ENCODE measurements at places on chromosomes 6 and 20. TPM values are rescaled to one million over a fixed set of nuclear protein-coding genes. Genes with fewer than 3 reads are reported as not detected.

DNA sequence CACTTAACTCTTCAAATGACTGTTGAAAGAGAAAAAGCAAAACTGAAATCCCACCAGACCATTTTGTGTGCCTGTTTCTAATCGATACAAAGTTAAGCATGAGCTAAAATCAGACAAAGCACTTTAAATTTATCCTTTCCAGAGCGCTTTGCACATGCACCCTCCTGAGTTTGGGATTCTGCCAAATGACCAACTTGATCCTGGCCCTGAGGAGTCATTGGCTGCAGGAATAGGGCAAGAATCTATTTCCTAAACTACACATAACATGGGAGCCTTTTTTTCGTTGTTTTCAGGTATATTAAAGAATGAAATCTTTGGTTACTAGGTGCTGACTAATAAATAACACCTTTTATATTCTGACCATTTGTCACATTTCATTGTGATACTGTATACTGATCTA lies 23.8 kb upstream of the MTHFD1L start:
- no peaks in the 10 kb centered on the region for H3K36me3 ChIP-seq
- no peak overlapping the region for H3K27ac ChIP-seq
- no peaks in the 10 kb centered on the region for H3K27me3 ChIP-seq

TRDN gene
- total RNA-seq: 0.96 TPM

DNA sequence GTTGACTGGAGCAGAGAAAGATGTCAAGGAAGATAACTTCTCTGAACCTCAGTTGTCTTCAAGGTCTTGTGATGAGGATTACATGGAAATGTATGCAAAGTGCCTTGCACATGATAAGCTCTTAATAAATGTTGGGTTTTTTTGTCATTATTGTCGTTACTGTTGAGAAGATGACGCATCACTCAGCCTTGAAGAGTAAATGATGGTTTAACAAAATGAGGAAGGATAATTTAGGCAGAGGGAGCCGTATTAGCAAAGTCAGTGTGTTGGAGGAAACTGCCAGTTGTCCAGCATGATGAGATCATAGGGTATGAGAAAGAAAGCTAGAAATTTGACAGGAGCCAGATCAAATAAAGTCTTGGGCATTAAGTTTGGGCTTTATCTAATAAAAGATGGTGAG lies 8.8 kb upstream of the SUPT3H start:
- H3K27me3 ChIP-seq: no peaks in the 10 kb centered on the region
- no peaks in the 10 kb centered on the region for H3K4me1 ChIP-seq
- no peak overlapping the region for H3K4me3 ChIP-seq
- no peak overlapping the region for H3K27ac ChIP-seq
- no peaks in the 10 kb centered on the region for H3K36me3 ChIP-seq

- H3K36me3 ChIP-seq: no peaks in the 10 kb centered on the region
- no peak overlapping the region for H3K27ac ChIP-seq
- DNase-seq: no peak
Observed at GRCh38 chr6:3458706-3459421, 2.0 kb upstream of the SLC22A23 start.

DNA sequence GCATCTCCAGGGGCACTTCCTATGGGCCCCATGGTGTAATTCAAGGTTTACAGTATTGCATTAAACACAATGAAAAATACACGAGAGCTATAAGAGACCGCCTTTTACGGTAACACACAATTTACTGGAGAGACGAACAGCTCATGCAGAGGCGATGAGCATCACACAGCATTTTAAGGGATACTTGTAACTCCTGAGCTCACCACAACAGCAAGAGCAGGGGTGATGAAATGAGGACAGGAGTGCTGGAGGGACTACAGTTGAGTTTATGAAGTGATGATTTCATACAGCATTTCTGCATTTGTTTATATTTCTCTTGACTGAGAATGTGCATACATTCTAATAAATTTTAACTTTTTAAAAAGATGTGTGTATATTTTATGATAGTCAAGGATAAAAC lies 113.9 kb downstream of the WDR27 start:
- no peak for DNase-seq
- no peaks in the 10 kb centered on the region for H3K36me3 ChIP-seq
- H3K4me1 ChIP-seq: no peaks in the 10 kb centered on the region
- no peak overlapping the region for H3K4me3 ChIP-seq
- H3K27ac ChIP-seq: no peak overlapping the region

SLC22A2 gene
- total RNA-seq: not detected

NRN1 gene
- total RNA-seq: 24.6 TPM

KCNK17 gene
- 0.16 TPM for total RNA-seq

DNA sequence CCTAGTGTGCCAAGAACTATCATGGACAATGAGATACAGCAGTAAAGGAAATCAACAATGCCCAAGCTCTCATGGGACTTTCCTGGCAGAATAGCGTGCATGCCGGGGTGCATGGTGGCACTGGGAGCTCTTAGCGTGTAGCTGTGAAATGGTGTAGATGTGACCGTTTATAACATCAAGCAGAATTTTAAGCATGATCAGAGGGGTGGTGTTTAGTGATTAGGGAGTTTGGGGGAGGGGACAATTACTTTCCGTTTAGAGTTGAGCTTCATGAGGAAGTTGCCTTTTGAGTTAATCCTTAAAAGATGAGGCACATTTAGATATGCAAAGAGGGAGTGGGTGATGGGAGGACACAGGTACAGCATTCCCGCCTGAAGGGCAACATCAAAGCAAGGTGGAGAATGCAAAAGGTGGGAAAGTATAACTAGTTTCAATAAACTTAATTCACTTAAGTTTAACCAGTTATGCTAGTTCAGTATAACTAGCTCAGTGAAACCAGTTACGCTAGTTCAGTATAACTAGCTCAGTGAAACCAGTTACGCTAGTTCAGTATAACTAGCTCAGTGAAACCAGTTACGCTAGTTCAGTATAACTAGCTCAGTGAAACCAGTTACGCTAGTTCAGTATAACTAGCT lies 661.6 kb downstream of the QKI start:
- H3K27me3 ChIP-seq: no peaks in the 10 kb centered on the region
- H3K4me3 ChIP-seq: no peak overlapping the region
- no peaks in the 10 kb centered on the region for H3K4me1 ChIP-seq
- no peaks in the 10 kb centered on the region for H3K36me3 ChIP-seq
- no peak for DNase-seq

DNA sequence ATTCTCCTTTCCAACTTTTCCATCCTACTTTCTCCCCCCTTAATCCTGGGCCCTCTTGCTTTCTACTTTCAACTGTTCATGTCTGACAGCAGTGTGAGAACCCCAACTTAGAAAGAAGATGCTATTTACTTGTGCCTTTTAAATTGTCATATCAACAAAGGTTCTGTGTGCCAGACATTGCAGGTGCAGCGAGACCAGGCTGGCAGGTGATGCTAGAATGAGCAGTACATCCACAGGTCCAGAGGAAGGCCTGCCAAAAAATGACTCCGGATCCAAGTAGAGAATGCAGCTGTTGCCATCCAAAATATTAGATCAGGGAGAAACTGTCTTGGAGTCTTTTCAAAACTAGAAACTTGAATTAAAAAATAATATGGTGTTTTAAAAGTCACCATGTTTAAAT lies 510.5 kb downstream of the LMBRD1 start:
- H3K4me1 ChIP-seq: no peaks in the 10 kb centered on the region
- H3K27ac ChIP-seq: no peak overlapping the region
- no peak overlapping the region for H3K4me3 ChIP-seq
- no peak for DNase-seq
- H3K36me3 ChIP-seq: no peaks in the 10 kb centered on the region

DNA sequence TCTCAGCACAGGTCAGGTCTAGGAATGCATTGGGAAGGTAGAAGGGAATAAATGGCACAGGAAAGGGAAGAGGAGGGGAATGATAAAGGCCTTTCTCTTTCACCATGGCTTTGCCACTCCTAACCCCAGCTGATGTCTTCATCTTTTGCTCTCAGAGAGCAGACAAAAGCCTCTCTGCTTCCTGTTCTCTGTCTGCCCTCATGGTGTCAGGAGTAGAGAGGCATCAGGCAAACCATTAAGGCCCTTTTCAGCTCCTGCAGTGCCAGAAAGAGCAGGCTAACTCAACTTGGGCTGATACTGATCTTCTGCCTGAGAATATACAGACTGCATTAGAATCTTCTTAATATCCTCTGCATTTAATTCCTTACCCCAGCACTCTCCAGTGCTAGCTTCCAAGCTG lies 48.0 kb upstream of the STXBP5 start:
- H3K27me3 ChIP-seq: no peaks in the 10 kb centered on the region
- no peaks in the 10 kb centered on the region for H3K36me3 ChIP-seq
- DNase-seq: no peak

DNA sequence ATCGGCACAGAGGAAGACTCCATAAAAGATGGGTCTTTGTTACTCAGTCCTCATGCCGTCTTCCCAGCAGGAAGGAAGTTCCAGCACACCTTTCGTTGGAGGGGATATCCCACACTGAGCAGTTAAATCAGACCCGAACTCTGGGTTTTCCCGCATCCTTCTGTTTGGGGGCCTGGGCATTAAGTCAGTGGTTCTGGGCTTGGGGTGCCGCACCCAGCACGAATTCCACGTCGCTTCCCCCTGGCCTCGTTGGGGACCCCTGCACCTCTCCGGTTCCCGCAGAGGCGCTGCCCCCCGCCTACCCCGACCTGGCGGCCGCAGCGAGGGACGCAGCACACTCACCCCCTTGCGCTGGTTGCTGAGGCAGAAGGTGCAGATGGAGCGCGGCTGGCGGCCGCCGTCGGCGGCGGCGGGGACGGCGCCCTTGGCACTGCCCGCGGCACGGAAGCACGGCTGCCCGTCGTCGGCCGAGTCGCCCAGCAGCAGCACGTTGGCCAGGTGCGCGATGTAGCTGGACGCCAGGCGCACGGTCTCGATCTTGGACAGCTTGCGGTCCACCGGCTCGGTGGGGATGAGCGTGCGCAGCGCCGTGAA lies 641 bp downstream of the TCF15 start:
- no peak overlapping the region for H3K27ac ChIP-seq
- H3K36me3 ChIP-seq: no peaks in the 10 kb centered on the region
- no peak for DNase-seq
- H3K27me3 ChIP-seq: no peaks in the 10 kb centered on the region
- H3K4me1 ChIP-seq: no peaks in the 10 kb centered on the region

DNA sequence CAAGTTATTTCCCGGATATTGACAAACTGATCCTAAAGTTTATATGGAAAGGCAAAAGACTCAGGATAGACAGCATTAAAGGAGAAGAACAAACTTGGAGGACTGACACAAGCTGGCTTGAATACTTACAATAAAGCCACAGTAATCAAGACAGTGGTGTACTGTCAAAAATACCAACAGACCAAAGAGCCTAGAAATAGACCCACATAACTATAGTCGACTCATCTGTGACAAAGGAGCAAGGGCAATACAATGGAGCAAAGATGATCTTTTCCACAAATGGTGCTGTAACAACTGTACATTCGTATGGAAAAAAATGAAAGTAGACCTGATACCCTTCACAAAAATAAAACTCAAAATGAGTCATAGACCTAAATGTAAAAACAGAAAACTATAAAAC lies 46.0 kb downstream of the ABHD12 start:
- no peak for DNase-seq
- no peak overlapping the region for H3K27ac ChIP-seq
- no peak overlapping the region for H3K4me3 ChIP-seq
- no peaks in the 10 kb centered on the region for H3K27me3 ChIP-seq
- H3K4me1 ChIP-seq: no peaks in the 10 kb centered on the region
- no peaks in the 10 kb centered on the region for H3K36me3 ChIP-seq

GRCh38 chr6:154298297-154298696 lies 58.3 kb downstream of the IPCEF1 start:
- H3K27ac ChIP-seq: peak overlapping the region; percentile 70
- H3K36me3 ChIP-seq: no peaks in the 10 kb centered on the region
- no peak for DNase-seq
- no peak overlapping the region for H3K4me3 ChIP-seq

DEF6 gene
- total RNA-seq: 14.2 TPM

DNA sequence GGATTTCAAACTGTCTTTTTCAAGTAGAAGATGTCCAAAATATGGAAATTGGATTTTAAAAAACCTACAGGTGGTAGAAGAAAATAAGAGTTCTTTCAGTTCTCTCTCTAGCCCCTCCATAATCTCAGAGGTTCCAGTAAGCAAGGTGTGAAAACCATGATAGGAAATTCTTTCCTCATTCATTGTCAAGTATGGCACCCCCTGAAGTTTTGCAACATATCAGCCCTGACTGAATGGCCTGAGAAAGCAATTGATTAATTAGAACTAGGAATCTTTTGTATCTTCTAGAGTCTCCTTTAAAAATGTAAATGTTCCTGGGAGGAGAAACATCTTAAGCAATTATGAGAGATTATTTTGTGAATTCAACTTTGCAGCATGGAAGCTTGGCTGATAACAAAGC lies 198.7 kb upstream of the STXBP5 start:
- H3K4me3 ChIP-seq: no peak overlapping the region
- no peaks in the 10 kb centered on the region for H3K27me3 ChIP-seq
- no peak for DNase-seq
- H3K36me3 ChIP-seq: no peaks in the 10 kb centered on the region
- no peaks in the 10 kb centered on the region for H3K4me1 ChIP-seq

DNA sequence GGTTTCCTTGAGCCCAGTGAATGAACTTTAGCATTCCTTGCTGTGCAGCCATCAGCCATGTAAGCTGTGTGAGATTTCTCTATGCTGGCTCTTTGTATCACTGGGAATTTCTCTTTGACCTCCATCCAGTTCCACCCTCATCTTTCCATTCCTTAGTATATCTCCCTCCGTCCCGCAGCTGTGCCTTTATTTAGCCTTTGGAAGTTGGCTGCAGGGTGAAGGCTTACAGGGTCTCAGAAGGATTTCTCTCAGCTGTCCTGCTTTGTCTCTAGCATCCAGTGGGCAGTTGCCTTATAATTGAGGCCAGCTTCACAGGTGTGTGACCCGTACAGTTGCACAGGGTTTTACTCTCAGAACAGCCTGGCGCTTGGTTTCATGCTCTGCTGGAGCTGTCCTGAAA lies 144.3 kb downstream of the PXDC1 start:
- no peaks in the 10 kb centered on the region for H3K4me1 ChIP-seq
- no peak for DNase-seq
- no peak overlapping the region for H3K4me3 ChIP-seq
- no peaks in the 10 kb centered on the region for H3K36me3 ChIP-seq

DNA sequence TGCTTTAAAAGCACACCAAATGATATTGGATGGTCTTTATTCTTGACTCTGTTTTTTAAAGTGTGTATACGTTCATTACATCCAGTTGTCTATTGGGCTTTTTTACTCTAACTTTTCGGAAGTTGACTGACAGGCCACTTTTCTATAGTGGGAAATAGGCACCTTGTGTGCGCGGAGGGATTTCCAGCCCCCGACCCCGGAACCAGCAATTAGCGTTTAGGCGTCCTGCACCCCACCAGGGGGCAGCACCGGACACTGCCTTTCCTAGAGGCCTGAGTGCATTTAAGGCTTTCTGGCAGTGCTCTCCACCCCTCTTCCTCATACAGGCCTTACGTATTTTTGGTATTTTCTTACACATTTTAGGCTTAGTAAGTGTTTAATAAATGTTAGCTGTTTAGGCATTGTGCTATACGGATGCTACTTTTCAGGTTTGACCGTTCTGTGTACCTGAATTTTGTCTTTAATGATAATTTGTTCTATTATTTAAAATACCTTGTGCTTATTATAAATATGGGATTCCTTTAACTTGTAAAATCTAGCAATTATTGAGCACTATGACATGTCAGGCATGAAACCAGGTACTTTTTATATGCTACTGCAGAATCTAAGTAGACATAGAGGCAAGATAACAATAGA lies 231.8 kb downstream of the BCKDHB start:
- no peaks in the 10 kb centered on the region for H3K27me3 ChIP-seq
- H3K4me1 ChIP-seq: no peaks in the 10 kb centered on the region
- H3K4me3 ChIP-seq: no peak overlapping the region
- H3K36me3 ChIP-seq: no peaks in the 10 kb centered on the region
- DNase-seq: no peak

GRCh38 chr6:160093946-160094345 lies 27.7 kb upstream of the SLC22A1 start:
- no peak overlapping the region for H3K4me3 ChIP-seq
- H3K27me3 ChIP-seq: no peaks in the 10 kb centered on the region
- H3K27ac ChIP-seq: no peak overlapping the region

CGA gene
- not detected for total RNA-seq

MUC22 gene
- not detected for total RNA-seq

OLIG3 gene
- total RNA-seq: not detected
